ENCODE measurements at places on chromosomes 4 and X.

GRCh38 chr4:119946359-119946758, 120.3 kb downstream of the MAD2L1 start:
- ATAC-seq: no peak

DNA sequence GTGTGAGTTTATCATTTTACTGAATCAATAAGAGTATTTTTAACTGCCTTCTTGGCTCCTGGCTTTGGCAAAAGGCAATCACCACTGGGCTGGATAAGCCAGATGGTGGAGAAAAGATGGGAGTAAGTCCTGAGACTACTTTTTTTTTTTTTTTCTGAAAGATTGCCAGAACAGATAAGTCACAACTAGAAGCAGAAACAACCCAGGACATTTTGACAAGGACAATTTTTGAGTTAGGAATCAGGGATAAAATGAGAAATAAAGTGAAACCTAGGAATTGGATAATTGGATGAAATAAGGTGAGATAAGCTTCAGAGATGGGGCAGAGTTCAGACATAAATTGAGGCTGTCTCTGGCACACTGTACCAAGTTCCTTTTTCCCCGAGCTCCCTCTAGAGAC, 471.0 kb downstream of the KLHL13 start:
- ATAC-seq: no peak

DNA sequence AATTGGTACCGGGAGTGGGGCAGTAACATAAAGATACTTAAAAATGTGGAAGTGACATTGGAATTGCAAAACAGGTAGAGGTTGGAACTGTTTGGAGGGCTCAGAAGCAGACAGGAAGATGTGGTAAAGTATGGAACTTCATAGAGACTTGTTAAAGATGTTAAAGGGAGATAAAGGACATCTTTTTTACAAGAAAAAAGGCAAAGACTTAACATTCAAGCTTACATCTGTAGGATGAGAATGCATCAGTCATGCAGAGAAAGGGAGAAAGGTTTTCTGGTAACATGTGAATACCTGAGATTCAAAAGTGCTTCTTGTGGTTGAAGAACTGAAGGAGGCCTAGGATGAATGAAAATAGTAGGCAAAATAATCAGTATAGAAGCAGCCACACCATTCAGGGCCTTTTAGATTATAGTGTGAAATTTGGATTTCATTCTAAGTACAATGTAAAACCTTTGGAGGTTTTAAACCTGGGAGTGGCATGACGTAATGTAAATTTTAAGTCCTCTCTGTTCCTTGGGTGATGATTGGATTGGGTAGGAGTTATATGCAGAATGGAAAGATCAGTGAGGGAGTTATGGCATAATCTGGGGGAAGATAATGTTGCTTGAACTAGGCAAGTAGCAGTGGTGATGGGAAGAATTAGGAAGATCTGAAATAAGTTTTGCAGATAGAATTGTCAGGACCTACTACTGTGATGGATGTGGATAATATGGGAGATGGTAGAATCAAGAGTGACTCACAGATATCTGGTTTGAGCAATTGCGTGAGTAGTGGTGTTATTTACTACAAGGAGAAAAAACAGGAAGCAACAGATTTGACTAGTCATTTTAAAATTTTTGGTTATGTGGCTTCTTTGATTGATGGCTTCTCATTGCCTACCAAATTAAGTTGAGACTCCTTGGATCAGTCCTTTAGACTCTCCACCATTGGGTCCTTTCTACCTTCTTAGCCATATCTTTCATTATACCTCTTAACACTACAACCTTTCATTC, 138.7 kb downstream of the VSIG4 start:
- ATAC-seq: no peak

- ATAC-seq: no peak
Measured at GRCh38 chr4:16334601-16335000, 108.3 kb upstream of the TAPT1 start.

GRCh38 chr4:1491328-1492141, 85.3 kb upstream of the NKX1-1 start:
- no peak for ATAC-seq

- no peak for ATAC-seq
Measured at GRCh38 chrX:110853610-110854009, 58.0 kb upstream of the CHRDL1 start.

- no peak for ATAC-seq
Measured at GRCh38 chr4:36394352-36394903, 113.0 kb downstream of the DTHD1 start.

DNA sequence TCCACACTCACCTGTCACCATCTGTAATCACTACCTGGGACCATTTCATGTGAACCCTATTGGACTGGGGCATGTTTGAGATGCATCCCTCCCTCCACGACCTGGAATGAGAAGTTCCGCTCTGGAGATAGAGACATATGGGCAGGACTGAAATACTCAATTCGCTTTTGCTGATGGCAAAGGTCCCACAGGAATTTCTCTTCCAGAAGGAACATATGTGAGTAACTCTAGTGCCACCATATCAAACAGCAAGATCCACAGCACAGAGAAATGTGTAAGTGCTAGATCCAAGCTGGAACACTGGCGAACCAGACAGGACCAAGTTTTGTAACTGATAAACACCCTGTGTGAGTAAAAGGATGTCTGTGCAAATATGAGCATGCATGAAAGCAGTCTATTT, 43.9 kb downstream of the SEL1L3 start:
- no peak for ATAC-seq

DNA sequence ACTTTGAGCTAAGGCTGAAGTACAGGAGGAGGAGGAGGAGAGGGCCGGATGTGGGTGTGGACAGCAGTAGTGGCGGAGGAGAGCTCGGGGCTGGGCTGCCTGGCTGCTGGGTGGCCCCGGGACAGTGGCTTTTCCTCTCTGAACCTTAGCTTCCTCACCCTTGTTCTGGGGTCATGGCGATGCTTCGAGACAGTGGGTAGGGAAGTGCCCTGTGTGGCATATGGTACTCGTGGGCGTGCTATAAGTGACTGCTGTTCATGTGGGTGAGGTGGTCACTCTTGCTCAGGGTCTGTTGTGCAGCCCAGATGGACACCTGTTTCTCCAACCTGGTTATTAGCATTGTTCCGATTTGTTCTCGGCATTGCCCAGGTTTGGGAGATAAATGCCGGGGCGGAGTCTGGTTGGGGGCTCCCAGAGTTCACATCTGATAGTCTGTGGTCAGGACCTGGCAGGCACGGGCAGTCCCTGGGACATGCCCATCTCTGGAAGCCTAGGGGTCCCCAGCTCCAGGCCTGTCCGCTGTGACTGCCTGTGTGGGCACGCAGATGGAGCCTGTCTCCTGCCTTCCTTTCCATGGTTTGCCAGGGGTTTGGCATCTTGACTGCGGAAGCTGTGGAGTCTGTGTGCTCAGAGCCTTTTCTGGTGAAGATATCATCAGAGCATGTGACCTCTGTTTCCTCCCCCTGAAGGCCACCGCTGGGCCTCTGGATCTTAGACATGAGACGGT, 4.9 kb upstream of the CPZ start:
- no peak for ATAC-seq

DNA sequence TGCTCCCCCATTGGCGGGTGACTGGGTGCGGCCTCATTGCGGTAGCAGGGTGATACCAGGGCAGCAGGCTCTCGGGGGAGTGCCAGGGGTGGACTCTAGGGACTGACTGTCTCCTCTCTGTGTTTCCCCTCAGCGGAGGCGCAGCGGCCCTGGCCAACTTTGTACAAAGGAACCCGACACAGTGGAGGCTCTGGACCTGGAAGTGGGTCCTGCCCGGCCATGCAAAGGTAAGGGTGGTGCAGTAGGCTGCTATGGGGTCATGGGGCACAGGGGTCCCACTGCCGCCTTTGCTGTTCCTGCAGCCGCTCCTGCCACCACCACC, 16.3 kb downstream of the SULT1B1 start:
- peak; percentile 26 for ATAC-seq

- peak; percentile 60 for ATAC-seq
Measured at GRCh38 chrX:119763836-119764387, 5.5 kb downstream of the SOWAHD start.

GRCh38 chr4:168885400-168885799, 124.7 kb downstream of the CBR4 start:
- ATAC-seq: no peak

GRCh38 chr4:79338148-79338547, 12.3 kb upstream of the NAA11 start:
- ATAC-seq: no peak

GRCh38 chrX:132435222-132435621, 53.6 kb downstream of the MBNL3 start:
- ATAC-seq: no peak

Data from stimulated activated memory B cell treated with anti-CD40 and anti-IgM and Interleukin-4, amounts not matched to agents 10 μg/mL and 1 μg/mL and 100 μg/mL, for 72 hours (primary cell).